ENCODE measurements at places on chromosomes 4 and X.
A peak's percentile ranks its signal among the peaks of the same experiment; 100 is the strongest.

DNA sequence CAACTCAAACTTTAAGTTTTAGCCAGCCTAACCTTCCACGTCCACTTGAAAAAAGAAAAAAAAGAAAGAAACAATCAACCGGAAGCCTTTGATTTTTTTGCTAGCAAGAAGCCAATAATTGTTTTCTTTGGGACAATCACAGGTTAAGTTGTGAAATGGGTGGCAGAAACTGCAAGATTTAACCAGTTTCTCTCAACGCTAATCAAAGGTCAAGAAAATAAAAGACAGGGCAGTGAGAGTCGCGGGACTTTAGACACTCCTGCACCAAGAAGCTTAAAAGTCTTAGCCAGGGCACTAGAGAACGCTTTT is 1.0 kb downstream of the ACSL1 start:
- DNase-seq = no peak

DNA sequence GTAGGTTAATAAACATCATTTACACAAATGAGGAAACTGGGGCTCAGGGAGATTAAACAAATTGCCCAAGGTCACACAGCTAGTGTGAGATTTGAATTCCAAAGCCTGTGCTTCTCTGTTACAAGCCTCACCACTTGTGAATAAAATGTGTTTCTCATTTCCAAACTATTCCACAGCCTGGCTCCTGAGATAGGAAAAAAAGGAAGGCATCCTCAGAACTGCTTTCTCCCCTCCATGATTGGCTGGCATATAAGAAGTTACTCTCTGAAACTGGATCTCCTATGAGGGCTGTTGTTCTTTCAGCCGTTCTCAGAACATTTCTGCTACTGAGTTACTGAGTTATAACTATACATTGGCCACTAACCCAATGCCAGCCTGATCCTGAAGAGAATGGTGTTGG is 237.9 kb downstream of the MAML3 start:
- DNase-seq = no peak

GRCh38 chrX:102339312-102340298 is 92.6 kb downstream of the NXF2 start:
- no peak for DNase-seq

- peak; percentile 1 for DNase-seq
These were observed 37.0 kb upstream of the ZBTB33 start for GRCh38 chrX:120213438-120214265.

GRCh38 chrX:147550217-147550616 is 361.5 kb upstream of the FMR1 start:
- no peak for DNase-seq

- DNase-seq = no peak
These were observed 123.0 kb downstream of the KDR start for GRCh38 chr4:55002431-55002830.

DNA sequence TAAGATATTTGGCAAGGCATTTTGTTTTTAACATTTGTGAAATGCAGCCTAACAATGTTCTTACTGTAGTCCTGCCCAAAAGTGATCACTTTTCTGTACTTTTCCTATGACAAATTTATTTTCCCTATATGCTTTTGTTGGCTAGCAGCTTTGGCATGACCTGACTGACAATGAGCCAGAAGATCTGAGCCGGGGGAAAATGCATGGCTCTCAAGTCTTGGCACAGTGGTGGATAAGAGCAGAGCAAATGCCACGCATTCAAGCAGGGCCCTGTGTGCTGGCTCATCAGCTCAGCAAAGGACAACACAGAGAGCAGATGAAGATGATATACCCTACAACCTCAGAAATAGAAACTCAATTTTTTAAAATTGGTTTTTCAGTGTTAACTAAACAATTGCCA is 187.3 kb downstream of the ANAPC10 start:
- no peak for DNase-seq

DNA sequence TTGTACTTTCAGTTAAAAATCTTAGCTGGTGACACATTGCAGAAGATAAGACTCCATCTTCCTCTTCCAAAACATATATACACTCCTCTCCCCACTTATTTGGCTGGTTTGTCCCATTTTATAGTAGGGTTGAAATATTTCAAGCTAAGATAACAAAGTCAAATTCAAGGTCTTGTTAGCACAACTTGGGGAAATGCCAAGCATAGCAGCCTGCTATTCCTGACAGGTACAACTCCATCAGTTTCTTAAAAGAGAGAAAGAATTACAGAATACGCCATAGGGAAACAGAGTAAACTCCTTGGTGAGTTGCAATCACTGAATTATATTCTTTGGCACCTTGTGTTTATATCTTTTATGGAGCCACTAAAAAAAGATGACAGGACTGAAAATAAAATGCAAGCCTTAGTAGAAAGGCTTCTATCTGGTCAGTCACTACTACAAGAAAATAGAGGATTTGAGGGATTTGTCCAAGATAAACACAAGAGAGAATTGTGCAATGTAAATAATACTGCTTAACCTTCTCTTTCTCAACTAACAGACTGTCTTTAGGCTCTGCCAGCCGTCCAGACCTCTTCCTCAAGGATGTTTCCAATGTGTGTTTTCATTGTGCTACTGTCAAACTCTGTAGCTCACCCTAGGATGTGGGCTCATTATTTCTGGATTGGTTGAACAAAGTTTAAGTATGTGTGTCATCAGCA is 170.3 kb downstream of the VEGFC start:
- DNase-seq = no peak

Measured in HS-5 (cell line).